ENCODE measurements at places on chromosomes 1 and 21.

GRCh38 chr1:60103186-60103585 lies 29.6 kb upstream of the C1orf87 start:
- DNase-seq: no peak

- DNase-seq: no peak
These were observed 482.5 kb downstream of the PTPRU start for GRCh38 chr1:29718791-29719190.

DNA sequence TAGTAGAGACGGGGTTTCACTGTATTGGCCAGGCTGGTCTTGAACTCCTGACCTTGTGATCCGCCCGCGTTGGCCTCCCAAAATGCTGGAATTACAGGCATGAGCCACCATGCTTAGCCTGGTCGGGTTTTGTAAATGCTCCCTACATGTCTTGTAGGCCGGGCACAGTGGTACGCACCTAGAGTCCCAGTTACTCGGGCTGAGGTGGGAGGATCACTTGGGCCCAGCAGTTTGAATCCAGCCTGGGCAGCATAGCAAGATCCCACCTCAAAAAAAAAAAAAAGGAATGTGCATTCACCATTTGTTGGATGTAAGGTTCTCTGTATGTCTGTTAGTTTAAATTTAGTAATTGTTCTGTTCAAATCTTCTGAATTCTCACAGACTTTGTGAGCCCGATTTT lies 95.8 kb downstream of the ST3GAL3 start:
- no peak for DNase-seq

DNA sequence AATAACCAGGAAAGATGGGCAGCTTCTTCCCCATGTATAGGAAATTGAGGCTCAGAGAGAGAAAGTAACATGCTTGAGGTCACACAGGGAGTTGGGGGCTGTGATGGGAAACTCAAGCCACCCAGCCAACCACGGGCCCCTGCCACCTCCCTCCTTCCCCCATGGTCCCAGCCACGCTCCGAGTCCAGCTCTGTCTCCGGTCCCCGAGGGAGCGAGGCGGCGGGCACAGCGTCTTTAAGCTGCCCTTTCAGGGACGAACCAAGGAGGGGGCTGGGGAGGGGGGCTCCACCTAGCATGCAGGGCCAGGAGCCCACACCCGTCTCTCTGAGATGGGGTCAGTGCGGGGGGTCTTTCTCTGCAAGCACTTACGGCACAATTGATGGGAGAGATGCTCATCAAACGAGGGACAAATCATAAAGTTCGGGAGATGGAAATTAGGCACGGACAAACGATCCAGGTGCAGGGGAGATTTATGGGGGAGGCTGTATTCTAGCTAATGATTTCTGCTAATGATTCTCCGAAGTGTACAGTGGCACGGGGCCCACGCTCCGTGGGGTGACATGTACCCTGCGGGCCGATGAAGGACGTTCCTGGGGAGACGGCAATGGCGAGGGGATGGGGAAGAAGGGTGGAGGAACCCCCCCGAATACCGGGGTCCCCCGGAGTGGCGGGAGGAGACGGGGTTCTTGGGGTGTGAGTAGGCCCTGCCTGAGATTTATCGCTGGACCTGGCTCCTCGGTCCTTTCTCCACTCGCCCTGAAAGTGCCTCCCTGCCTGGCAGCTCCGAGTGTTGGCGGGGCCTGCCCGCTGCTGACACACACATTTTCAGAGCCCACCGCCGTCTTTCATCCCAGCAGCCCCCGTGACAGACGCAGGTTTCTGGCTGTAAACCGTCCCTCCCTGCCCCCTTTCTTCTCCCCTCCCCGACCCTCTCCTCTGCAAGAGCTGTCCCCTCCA lies 31.2 kb upstream of the CASZ1 start:
- DNase-seq: no peak

GRCh38 chr21:45184869-45185268 lies 102.8 kb downstream of the POFUT2 start:
- no peak for DNase-seq

- no peak for DNase-seq
These were observed 327.3 kb downstream of the SIPA1L2 start for GRCh38 chr1:232302376-232303221.

DNA sequence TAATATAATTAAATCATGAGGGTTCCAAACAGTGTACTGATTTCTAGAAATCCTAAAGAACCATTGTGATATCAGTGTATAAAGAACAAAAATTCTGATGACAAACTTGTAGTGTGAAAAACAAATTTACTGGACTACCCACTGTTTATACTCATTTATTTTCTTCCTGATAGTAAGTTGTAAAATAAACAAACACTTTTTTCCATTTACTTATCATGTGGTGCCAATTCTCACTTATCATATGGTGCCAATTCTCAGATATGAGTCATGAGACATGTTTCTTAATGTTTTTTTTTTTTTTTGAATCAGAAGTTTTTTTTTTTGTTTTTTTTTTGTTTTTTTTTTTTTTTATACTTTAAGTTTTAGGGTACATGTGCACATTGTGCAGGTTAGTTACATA lies 137.7 kb downstream of the LEPR start:
- no peak for DNase-seq

- DNase-seq: no peak
These were observed 27.0 kb upstream of the BTG2 start for GRCh38 chr1:203278082-203278884.

DNA sequence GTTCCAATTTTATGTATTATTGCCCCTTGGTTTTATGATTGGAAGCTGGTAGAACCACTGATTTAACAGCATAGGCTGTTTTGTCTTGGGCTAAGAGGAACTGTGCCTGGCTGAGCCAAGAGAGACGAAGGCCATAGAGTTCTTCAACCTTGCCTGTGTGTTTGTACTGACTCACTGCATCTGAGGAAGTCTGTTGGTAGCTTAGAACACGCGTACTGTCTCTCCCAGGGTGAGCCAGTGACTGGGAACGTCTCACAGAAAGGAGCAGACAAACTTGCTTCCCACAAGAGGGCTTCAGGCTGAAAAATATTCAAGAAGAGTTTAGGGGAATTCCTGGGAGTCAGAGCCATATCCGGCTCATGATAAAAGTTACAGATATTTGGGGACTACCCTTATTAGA lies 14.9 kb downstream of the TMEM51 start:
- DNase-seq: peak; percentile 53

GRCh38 chr1:178506669-178507068 lies 6.2 kb upstream of the TEX35 start:
- no peak for DNase-seq

- DNase-seq: no peak
These were observed 10.3 kb upstream of the EVI5 start for GRCh38 chr1:92795166-92795565.

DNA sequence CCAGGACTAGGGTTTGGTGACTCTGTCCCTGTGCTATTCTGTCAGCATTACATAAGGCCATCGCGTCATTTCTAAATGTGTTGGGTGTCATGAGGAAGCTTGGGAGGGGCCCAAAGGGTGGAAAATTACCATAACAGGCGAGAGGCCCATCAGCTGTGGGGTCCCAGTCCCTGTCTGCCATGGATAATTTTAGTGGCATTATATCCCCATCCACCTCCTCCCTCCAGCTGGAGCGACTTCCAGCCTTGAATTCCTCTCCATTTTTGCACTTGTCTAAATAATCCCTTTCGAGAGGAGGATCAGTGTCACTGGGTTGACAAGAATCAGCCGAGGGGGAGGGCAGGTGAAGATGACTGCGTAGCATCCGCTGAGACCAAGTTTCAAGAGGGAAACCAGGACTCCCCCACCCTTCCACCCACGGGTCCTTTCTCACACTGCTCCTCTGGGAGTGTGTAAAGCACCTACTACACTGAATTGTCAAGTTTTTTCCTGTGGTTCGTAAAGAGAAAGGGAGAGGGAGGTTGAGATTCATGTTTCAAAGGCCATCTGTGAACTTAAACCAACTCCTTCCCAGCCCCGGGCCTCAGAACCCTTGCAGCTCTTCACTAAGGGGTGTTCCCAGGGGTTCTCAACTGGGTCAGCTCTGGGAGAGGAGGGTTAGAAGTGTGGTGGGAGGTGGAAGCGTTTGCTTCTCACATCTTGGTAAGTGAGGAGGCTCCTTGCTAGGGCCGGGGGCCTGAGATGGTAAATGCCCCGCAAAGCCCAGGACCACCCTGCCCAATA lies 29.2 kb downstream of the VASH2 start:
- peak; percentile 94 for DNase-seq

DNA sequence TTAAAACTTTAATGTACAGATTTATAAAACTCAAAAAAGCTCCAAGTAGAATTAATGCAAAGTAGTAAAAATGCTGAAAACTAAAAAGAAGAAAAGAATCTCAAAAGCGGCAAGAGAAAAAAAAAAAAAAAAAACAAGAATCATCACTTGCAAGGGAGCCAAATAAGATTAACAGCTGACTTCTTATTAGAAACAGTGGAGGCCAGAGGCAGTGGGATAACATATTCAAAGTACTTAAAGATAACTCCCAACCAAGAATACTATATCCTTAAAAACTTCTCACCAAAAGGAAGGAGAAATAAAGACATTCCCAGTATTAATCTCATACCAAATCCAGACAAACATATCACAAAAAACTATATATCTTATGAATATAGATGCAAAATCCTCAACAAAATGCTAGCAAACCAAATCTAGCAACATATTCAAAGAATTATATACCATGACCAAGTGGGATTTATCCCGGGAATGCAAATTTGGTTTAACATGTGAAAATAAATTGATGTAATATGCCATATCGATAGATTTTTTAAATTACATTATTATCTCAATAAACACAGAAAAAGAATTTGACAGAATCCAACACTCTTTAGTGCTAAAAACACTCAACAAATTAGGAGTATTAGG lies 62.7 kb downstream of the CAMK2N1 start:
- DNase-seq: no peak

All from GM12865 (cell line).